ENCODE measurements at places on chromosomes 4 and X.

- DNase-seq = no peak
These were observed 14.5 kb upstream of the CCSER1 start for GRCh38 chr4:90112715-90113114.

- peak; percentile 72 for DNase-seq
These were observed 2.9 kb upstream of the LEF1 start for GRCh38 chr4:108171339-108172230.

DNA sequence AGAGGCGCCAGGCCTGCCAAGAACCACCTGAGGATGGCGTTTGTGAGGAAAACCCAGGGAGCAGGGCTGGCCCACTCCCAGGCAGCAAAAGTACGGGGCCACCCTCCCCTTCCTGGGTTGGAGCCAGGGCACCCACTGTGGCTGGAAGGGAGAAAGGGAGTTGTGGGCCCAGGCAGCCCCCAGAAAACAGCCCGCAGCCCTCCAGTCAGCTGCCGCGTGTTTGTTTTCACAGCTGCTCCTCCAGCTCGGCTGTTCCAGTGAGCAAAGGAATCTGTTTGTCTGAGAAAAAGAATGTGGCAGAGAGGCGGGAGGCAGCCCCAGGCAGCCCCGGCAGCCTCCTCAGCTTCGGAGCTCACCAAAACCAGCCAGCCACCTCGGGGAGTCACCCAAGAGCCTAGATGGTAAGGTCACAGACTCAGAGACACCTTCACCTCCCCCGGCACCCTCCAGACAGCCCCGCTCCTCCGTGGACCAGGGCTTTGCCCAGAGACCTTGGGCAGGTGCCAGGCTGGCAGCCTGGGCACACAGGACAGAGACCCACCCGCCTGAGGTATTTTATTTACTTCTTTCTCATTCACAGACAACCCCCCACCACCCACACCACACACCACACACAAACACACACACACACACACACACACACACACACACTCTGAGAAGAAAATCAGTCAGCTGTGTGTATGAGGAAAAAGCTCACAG, 338.1 kb downstream of the BCOR start:
- no peak for DNase-seq

DNA sequence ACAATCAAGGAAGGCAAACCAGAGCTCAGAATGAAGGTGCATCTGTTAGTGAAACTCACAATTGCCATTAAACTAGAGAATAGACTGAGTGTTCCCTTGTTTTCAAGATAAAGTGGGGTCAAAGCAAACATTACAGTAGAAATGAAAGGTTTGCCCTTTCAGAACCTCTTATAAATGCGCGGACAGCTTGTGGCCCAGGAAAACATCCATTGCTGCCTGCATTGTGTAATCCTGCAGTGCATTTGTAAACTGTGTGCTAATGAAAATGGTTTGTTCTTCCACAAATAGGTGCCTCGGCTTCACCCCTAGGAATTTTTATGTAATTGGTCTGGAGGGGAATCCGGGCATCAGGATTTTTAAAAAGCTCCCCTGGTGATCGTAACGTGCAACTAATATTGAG, 62.8 kb downstream of the SNX25 start:
- no peak for DNase-seq

DNA sequence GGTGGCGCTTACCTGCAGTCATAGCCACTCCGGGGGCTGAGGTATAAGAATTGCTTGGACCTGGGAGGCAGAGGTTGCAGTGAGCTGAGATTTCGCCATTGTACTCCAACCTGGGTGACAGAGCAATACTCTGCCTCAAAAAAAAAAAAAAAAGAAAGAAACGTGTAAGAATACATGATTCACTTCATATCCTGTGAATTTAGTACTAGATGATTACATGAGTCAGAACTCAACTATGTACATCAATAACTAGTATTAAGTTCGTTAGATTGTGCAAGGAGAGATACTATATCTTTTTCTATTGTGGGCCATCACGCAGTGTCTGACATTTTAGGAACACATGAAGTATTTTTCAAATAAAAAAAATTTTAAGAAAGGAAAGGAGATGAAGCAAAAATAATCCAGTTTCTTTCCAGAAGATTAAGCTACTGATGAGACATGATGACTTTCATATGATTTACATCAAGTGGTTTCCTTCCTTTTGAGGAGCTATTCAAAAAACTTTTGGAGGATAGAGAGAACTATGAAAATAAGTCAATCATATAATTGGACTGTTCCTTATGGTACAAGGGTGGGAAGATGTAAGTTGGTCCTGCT, 64.7 kb upstream of the EXOC1L start:
- no peak for DNase-seq

GRCh38 chrX:20067709-20068561, 48.8 kb downstream of the MAP7D2 start:
- DNase-seq = peak; percentile 66

GRCh38 chr4:33722800-33723516, 2521.4 kb downstream of the ARAP2 start:
- peak; percentile 9 for DNase-seq

DNA sequence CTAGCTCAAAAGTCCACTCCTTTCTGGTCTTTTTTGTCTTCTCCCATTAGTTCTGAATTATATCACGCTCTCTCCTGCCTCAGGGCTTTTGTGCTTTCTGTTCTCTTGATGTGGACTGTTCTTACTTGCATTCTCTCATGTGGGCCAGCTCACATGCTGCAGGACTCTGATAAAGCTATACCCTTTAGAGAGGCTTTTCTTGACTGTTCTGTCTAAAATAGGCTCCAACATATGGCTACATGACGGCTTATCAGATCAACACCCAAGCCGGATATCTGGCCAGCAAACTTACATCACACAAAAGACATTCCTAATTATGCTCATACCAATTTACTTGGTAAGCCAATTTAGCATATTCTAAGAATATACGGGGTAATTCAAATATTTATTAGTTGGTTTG, 1494.5 kb downstream of the TECRL start:
- no peak for DNase-seq

GRCh38 chr4:185644408-185644807, 109.1 kb upstream of the PDLIM3 start:
- DNase-seq = no peak

- peak; percentile 45 for DNase-seq
These were observed 2054.9 kb downstream of the PCDH7 start for GRCh38 chr4:32775049-32775448.

GRCh38 chrX:150736475-150736874, 43.3 kb downstream of the MTMR1 start:
- DNase-seq = peak; percentile 33

GRCh38 chr4:148926276-148927260, 484.4 kb upstream of the NR3C2 start:
- no peak for DNase-seq

DNA sequence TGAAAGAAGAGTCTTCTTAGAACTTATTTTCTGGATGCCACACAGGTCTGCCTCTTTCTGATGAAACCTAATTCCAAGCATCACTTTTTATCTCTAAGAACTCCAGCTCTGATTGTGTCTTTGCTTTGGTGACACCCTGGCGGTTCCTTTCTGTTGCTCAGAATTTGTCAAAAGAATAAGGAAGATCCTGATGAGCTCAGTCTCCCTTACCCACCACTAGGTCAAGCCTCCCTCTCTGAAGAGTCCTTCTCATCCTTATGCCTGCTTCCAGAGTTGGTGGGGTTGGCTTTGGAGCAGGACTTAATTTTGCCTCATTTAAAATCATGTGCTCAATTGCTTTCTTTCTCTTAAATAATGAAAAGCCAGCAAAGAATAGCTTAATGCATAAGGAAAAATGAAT, 31.5 kb upstream of the RPL34 start:
- DNase-seq = no peak

- no peak for DNase-seq
These were observed 208.8 kb downstream of the SH2D1A start for GRCh38 chrX:124555036-124555595.

DNA sequence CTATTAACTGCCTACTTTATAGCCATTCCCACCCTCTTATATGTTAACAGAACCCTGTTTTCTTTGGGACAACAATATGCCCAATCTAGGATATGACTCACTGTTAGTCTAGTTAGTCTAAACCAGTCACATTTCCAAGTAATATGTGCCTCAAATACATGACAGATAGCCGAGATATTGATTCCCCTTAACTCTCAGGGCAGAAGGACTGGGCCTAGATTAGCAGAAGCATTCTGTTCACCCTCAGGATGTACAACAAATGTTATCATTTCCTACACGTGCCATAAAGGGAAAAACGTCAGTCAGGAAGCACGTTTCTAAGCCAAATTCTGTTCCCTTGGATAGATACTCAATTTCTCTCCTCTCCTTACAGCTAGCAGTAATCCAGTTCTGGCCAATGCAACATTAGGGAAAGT, 114.1 kb downstream of the SLC10A7 start:
- peak; percentile 55 for DNase-seq

DNA sequence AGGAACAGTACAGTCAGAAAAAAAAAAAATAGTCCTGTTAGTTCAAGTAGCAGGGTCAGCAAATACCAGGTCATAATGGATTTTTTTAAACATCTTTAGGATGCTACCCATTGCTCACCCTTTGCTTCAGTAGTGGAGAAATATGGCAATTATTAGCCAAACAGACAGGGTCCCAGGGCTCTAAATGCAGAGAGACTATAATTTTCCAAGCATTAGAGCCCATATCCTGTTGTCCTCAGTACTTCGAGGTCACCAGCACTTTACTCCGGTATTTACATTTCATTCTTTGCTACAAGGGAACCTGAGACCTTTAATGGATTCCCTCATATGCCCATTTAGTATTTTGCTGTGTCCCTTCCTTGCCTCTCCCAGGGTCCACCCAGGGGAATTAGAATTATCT, 1562.9 kb upstream of the TENM3 start:
- DNase-seq = no peak

GRCh38 chr4:59024257-59024656, 1914.1 kb upstream of the IGFBP7 start:
- DNase-seq = no peak

DNA sequence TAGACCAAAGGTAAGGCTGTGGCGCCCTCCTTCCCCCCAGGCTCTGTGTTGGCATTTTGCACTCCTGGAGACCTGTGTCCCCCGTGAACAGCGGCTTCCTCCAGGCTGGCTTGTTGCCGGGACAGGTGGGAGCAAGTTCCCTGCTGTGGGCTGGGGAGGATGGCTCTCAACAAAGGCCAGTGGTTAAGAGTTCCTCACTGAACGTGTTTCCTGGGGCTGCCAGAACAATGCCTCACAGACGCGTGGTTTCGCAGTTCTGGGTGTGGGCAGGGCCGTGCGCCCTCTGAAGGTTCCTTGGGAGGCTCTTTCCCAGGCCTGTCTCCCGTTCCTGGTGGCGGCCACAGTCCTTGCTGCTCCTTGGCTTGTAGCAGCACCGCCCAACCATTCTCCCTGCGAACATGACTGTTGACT, 33.4 kb downstream of the NELFA start:
- no peak for DNase-seq

- DNase-seq = no peak
These were observed 40.1 kb downstream of the FAM241A start for GRCh38 chr4:112185334-112185733.

GRCh38 chr4:56115898-56116297, 167.2 kb downstream of the CEP135 start:
- DNase-seq = no peak

- DNase-seq = no peak
These were observed 32.4 kb upstream of the BLTP1 start for GRCh38 chr4:122119739-122120138.

DNA sequence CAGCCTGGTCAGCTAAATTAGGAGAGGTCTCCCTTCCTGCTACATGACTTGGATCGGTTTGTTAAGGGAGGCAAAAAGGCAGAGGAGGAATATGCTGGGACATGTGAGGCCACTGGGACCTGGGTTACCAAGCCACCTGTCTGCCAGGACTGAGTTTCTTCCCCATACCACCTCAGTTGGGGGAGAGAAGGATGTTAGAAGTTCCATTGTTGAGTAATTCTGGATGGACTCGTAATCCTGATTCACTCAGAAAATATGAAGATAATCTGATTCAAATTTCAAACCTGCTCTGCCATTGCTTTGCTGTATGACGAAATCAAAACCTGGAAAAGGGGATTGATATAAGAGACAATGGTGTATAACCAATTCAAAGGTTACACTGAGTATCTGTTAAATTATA, 97.4 kb upstream of the S100G start:
- no peak for DNase-seq
